T follicular helper cell (primary cell): ENCODE measurements at places on chromosomes 11 and 22.

GRCh38 chr11:103798446-103798845 is 238.0 kb upstream of the DDI1 start:
- no peak for DNase-seq

DNA sequence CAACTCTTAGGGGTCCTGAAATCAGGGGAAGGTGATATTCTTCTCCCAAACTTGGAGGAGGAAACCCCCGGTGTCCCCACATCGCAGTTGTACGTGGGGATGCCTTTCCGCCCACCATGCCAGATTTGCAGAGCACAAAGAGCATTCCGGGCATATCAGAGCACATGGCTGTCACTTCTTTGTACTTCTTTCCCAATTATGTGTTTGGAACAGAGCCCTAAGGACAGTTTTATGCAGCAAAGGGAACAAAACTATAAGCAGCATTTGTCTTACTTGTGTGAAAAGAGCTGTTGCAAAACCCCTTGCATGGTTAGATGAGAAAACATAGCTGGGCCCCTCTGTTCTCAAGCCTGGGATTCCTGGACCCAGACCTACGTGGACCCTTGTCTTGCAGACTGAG is 41.2 kb downstream of the NTM start:
- DNase-seq: no peak

DNA sequence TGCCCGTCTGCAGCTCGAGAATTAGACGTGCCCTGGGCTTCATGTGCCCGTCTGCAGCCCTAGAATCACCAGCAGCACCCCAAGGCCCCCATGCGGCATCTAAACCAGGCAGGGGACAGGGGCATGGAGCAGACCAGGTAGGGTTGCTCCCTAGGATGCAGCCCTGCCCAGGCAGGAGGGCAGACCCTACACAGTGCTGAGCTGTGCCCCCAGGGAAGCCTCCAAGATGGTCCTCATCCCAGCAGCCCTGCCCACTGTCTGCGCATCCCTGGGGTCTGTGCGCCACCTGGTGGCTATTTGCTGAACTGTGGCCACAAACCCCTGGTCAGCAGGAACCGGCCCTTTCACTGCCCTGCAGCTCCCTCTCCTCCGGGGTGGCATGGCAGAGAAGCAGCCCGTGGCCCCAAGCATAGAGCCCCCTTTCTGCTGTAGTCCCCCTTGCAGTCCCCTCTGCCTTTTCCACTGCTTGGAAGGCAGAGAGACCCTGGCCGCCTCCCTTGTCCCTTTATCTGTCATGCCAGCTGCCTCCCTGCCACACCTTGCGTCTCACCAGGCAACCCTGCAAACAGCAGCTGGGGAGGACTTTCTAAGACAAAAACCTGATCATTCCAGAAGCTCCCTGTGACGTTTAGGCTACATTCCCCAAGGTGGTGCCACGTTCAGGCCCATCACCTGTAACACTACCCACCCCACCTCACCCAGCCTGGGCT is 86.6 kb downstream of the KCNQ1 start:
- DNase-seq: peak; percentile 48

- no peak for DNase-seq
Measured at GRCh38 chr11:11456866-11457265, 103.8 kb upstream of the CSNK2A3 start.

GRCh38 chr11:109037856-109038780 is 373.2 kb downstream of the DDX10 start:
- DNase-seq: no peak

- DNase-seq: no peak
Measured at GRCh38 chr11:111918390-111919256, at the start of gene C11orf52. Gene C11orf52, plus strand, starts transcription at chr11:111918913. Its CDS starts 60 bp downstream, at chr11:111918973.

DNA sequence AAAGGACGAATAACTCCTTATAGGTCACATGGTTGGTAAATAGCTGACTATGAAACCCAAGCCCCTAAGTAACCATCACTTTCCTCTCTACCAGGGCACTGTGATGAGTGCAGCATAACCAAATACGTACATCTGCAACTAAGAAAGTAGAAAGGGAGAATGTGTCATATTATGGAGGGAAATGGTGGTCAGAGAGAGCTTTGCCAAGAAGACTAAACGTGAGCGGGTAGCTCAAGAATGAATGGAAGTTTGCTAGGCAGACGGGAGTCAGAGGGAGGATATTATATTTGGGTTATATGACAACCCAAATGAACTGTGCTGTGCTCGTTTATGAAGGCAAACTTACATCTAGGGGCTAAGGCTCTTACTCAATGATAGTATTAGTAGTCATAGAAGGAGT is 537.3 kb downstream of the OPCML start:
- DNase-seq: no peak

DNA sequence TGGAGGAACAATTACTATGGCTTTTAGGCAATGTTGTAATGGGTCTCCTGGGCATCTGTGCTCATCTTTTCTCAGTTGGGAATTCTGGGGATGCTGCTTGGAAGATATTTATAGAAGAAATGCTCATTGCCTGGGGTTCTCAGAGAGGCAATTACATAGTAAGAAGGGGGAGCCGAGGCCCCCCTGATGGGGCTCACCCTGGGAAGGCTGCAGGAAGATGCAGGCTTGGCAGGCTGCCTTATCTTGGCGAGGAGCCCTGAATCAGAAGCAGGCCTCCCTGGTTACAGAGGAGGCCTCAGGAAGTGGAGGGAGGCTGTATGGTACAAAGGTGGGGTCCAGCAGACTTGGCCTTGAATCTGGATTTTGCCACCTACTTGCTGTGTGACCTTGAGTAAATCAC is 60.6 kb upstream of the CRYBB3 start:
- no peak for DNase-seq

DNA sequence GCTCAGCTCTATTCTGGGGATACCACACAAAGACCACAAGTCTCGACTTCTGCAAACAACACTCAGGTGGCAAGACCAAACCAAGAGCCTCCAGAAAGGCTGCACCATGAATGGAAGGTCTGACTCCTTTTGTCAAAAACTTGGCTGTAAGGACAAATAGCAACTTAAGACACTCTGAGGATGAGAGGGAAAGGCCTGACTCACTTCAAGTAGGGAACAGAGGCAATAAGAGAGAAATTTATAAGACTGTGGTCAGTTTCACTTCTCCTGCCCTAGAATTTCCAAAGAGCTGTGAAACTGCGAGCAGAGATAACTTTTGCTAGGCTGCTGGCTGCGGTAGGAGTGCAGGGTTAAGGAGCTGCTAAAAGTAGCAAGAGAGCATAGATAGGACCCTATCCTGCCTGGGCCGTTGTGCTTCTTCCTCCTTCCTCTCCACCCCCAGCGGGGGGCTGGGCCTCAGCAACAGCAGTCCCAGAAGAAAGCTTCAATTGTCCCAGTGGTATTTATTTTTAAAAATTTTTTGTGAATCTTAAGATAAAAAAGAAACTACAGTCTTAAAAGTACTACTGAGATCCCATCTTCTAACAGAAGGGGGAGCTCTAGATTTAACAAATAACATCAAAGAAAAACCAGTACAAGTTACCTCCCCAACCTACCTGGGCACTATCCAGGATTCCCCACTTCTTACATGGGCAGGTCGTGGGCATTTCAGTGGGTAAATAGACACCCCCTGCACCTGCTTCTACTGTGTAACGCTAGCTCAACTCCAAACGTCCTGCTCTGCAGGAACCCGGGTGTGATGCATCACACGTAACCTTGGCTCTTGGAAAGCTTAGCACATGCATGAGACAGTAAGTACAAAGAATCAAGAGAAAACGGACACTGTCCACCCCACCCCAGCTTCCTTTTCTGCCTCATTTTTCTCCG is 66.4 kb downstream of the SGSM3 start:
- DNase-seq: no peak

DNA sequence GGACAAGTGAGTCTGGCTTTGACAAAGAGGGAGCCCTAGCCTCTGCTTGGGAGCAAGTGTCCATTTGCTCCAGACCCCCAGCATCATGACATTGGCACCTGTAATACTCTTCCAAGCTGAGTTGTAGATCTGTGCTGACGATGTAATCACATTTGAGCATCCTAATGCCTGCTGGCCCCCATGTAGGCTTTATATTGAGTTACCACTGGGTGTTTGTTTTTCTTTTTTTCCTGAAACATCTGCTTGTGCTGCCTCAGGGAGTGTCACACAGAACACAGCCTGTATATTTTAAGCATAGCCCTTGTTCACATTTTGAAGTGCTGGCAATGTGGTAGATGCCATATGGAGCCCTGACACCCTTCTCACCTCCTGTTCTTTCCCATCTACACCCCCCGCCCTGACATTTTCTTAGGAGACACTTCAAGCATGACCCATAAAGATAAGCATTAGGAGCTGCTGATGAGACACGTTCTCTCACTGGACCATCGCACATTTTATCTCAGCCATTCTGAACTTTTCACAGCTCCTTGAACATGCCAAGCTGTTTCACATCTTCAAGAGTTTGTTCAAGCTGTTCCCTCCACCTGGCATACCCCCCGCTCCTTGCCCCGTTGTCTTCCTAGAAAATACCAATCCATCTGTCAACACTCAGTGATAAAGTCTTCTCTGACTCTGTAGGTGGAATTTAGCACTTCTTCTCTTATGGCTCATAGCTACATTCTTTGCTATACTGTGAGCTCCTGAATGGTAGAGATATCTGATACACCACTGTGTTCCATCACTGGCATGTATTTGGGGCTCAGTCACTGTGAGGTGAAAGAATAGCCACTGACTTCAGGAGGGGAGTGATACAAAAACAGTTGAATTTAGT is 128.7 kb downstream of the TRIM44 start:
- DNase-seq: no peak
